ENCODE measurements at places on chromosomes 2 and 18.

DNA sequence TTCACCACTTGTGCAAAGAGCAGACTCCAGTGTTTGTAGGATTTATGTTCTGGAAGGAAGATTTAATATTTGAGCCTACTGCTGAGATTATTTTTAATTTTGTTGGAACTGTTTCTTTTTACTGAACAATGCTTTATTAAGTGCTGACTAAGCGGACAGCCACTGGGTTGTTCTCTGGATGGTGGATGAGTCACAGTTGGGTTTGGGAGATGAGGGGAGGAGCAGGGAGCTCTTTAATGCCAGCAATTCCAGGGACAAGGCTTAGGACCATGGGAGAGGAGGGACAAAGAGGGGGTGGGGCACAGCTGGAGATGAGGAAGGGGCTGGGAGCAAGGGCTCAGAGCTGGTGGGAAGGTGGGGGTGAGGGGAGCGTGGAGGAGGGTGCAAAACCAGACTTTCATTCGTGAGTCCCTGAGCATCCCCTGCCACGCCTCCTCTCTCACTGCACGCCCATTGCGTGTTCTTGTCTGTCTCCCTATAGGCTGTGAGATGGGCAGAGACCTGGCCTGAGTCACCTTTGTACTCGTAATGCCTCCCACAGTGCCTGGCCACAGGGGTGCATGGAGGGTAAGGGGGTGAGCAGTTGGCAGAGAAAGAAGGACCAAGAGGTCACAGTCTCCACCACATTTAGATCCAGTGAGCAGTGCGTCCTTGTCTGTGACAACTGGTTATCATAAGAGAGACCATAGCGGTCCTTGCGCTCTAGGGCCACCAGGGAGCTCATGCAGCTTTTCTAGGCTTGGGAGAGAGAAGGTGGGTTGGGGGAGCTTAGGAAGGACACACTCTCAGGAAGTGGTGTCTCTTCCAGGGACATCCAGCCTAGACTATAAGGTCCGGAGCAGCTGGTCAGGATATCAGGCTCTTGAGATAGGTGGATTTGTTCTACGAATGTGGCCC, 18.4 kb downstream of the SLC4A3 start:
- no peak for DNase-seq

DNA sequence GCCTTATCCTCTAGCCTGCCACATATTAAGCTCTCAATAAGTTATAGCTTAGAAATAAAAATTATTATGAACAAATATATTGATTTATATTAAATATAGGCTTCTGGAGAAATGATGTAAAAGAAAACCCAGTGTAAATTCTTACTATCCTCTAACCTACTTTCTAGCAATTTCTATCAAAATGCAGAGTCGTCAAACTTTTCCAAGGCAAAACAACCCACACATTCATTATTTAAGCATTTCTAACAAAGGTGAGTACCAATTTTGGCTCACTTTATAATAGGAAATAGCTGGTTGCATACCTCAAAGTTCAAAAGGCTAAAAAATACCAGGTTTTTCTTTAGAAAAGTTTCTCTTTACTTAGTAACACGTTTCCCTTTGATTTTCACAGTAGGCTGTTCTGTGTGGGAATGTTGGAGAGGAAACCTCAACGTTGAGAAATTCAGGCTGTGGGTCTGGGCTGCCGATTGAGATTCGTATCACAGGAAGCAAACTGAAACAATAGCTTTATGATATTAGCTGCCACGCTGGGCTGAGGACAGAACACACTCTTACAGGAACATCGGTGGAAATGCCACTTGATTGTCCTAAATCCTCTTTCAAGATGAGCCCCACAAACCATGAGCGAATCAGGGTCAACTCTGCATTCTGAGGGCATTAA, 53.0 kb downstream of the EPAS1 start:
- DNase-seq = no peak

- DNase-seq = no peak
Observed at GRCh38 chr2:16664052-16664731, 1.4 kb downstream of the CYRIA start.

GRCh38 chr2:86038291-86039081, 67.2 kb downstream of the POLR1A start:
- DNase-seq = peak; percentile 55

DNA sequence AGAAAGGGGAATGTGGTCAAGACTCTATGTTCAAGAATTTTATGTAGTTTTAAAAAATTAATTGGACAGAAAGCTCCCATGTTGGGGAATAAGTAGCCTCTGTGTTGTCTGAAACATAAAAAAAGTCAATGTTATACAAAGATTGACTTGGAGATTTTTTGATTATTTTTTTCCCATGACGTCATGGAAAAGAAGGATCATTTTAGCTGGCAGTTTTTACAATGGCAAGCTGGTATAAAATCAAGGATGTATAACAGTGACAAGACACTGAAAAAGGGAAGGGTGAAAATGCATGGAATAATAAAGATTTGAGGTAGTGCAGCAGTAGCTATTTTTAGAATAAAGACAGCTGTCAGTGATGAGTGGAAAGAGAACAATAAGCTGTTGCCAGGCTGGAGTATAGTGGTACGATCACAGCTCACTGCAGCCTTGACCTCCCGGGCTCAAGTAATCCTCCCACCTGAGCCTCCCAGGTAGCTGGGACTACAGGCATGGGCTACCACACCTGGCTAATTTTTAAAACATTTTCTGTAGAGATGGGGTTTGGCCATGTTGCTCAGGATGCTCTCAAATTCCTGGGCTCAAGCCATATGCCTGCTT, 9.2 kb downstream of the SLC39A10 start:
- no peak for DNase-seq

GRCh38 chr2:9578467-9579235, 23.0 kb upstream of the ADAM17 start:
- DNase-seq = no peak

- DNase-seq = no peak
Observed at GRCh38 chr2:234580686-234581085, 83.8 kb upstream of the ARL4C start.

DNA sequence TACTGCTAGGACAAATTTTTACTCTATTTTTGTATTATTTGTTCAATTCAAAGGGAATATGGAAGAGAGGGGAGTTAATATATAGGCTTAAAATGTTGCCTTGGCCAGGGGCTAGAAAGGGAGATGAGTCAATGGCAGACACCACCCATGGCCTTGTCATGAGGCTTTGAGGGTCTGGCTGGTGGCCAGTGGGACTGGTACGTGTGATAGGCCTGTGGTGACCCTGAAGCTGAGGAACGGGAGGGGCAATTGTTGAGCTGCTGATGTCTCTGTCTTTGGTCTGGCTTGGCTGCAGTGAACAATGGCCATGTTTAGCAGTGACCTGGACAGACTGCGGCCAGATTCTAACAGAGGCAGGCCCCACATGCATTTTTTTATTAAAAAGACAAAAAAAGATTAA, 18.5 kb downstream of the GKN1 start:
- no peak for DNase-seq

DNA sequence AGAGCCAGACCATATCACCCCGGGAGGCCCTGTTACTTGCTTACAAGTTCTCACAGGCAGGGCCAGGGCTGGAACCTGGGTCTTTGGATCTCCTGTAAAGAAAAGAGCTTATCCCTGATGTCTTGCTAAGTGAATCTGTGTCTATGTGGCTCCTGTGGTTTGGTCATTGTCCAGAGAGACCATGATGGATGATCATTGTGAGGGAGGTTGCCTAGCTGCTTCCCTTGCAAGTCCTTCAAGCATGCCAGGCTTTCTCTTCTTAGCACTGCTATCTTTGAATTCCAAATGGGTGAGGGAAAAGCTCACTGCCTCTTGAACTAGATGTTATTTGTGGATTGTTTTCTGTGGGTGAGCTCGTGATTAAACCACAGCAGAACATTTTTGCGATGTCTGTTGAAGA, 151.6 kb downstream of the FSHR start:
- no peak for DNase-seq

- no peak for DNase-seq
Observed at GRCh38 chr2:186575302-186575701, 14.6 kb upstream of the ITGAV start.

- no peak for DNase-seq
Observed at GRCh38 chr18:10023853-10024570, 110.2 kb downstream of the VAPA start.

- no peak for DNase-seq
Observed at GRCh38 chr18:46386788-46387187, 270.2 kb downstream of the LOXHD1 start.

- no peak for DNase-seq
Observed at GRCh38 chr2:159750873-159751272, 38.6 kb downstream of the MARCHF7 start.

DNA sequence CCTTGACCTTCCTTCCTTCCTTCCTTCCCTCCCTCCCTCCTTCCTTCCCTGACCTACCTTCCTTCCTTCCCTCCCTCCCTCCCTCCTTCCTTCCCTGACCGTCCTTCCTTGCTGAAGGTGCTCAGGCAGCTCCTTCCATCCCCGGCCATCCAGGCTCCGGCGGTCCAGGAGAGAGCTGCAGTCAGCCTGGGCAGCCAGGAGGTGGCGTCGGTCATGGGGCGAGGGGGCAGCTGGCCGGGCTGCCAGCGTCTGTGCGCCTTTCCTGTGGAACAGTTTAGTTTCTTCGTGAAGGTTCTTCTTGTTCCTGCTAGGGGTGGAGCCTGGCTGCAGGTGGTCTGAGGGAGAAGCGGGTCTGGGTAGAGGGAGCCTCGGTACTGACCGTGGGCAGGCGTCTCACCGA, 15.7 kb downstream of the GPR35 start:
- no peak for DNase-seq

DNA sequence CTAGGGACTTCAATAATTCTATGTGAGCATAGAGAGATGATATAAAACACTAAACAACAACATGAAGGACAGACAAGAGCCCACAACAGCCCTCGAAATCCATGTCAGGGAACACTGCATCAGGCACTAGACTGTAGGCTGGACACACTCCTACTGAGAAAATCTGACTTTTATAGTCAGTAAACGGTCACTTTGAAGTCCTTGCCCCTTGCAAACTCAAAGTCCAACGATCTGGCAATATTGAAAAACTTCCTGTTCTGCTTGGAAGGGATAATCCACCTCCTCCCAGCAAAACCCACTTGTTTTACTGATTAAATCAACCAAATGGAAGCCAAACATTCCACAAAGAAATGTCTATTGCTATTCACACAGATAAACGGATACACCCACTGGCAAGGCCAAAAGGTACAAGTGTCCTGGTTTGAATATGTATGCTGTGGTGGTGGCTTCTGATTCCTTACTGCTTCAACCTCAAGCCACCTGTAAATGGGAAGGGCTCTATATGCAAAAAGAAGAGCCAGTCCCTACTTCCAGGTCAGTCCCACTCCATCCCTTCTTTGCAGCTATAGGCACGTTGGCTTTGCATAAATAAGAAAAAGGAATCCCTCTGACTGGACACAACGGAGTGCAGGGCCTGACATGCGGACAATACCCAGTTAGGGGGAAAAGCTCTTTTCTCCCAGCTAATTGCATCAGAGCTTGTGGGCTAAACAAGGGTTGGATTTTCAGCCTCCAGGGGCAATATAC, 56.6 kb downstream of the STK39 start:
- DNase-seq = no peak

DNA sequence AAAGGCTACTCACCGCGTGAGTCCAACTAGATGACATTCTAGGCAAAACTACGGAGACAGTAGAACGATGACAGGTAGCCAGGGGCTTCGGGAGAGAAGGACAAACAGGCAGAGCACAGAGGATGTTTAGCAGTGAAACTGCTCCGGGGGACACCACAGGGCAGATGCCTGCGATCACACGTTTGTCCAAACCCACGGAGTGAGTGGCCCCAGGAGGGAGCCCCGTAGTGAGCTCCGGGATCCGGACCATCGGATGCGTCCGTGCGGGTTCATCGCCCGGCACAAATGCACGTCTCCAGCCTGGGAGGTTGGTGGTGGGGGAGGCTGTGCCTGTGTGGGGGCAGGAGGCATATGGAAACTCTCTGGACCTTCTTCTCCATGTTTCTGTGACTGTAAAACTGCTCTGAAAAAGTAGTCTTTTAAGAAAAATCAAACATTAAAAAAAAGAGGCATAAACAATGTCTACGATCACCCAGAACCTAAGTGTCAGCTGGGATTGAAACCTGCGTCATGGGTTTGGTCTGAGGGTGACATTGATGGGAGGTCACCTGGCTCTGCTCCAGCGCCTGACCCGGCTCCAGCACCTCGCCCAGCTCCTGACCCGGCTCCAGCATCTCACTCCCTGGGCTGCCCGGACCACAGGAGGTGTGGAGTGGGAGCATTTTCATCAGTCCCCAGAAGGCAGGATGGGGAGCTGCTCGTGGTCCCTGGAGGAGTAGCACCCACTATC, 83.0 kb upstream of the CTDP1 start:
- no peak for DNase-seq

- DNase-seq = no peak
Observed at GRCh38 chr2:38498045-38498481, 104.7 kb downstream of the HNRNPLL start.

- DNase-seq = no peak
Observed at GRCh38 chr2:18106841-18107240, 228.4 kb downstream of the KCNS3 start.

DNA sequence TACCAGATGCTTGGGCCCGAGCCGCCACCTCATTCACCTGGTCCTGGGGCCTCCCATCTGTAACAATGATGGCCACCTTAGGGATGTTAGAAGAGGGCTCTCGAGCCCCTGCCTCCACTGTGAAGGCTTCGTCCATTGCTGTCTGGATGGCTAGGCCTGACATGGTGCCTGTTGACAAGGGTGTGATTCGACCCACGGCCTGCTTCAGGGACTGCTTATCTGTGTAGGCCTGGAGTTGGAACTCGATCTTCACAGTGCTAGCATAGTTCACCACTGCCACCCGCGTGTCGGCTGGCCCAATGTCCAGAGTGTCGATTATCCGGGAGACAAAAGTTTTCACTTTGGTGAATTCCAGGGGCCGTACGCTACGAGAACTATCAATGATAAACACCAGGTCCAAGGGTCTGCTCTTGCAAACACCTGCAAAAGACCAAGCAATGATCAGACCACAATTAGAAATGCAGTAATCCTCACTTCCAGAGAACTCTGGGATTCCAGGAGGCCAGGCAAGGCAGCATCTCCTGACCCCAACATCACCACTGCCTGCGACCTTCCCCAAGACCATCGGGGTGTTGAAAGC, 6.5 kb downstream of the MATN3 start:
- no peak for DNase-seq

DNA sequence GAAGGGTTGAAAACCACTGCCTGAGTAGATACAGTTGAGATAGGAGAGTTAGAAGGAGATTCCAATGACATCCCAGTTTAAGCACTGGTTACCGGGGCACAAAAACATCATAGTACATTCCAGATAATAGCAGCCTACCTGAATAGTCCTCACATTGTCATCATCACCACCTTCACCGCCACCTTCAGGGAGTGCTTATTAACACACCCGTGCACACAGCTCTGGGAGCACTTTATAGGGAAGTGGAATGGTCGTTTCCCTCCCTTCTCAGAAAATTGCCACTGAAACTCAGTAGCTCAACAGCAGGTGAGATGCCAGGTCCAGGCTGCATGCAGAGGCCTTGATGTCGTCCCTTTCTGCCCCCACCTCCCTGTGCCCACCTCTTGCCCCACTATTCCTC, 8.2 kb downstream of the SERPINB7 start:
- no peak for DNase-seq

DNA sequence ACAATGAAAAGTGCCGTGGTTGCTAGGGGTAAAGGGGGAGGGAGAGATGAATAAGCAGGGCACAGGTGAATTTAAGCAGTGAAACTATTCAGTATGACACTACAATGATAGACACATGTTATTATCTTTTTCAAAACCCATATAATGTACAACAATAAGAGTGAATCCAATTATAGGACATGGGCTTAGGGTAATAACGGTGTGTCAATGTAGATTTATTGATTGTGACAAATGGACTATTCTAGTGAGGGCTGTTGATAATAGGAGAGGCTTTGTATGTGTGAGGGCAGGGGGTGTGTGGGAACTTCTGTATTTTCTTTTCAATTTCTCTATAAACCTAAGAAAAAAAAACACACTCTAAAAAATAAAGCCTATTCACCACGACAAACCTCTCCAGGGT, 223.8 kb downstream of the RIT2 start:
- DNase-seq = no peak
